ENCODE measurements at places on chromosomes 1 and 21.

GRCh38 chr1:115084902-115085511, 4.3 kb downstream of the TSPAN2 start:
- no peak for DNase-seq

DNA sequence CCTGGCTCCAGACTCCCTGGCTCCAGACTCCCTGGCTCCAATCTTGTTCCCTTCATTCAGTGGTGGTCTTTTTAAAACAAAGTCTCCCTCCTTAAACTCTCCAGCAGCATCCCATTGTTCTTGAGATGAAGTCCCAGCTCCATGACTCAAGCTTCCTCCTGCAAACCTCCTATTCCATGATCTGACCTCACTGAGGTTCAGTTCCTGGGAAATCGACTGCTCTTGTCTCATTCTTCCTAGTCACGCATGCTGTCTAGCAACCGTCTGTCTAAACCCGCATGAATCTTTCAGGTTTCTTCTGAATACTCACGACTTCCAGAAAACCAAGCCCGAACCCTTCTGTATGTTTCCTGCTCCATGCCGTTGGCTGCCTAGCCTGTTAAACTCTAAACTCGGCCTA, 91.9 kb downstream of the RAVER2 start:
- DNase-seq: no peak

- no peak for DNase-seq
Observed at GRCh38 chr1:21246905-21247642, 43.2 kb downstream of the ECE1 start.

- no peak for DNase-seq
Observed at GRCh38 chr1:59126366-59126765, 170.5 kb upstream of the FGGY start.

GRCh38 chr1:112761714-112762480, 46.8 kb upstream of the PPM1J start:
- no peak for DNase-seq

GRCh38 chr21:14918527-14918926, 146.3 kb downstream of the NRIP1 start:
- no peak for DNase-seq

DNA sequence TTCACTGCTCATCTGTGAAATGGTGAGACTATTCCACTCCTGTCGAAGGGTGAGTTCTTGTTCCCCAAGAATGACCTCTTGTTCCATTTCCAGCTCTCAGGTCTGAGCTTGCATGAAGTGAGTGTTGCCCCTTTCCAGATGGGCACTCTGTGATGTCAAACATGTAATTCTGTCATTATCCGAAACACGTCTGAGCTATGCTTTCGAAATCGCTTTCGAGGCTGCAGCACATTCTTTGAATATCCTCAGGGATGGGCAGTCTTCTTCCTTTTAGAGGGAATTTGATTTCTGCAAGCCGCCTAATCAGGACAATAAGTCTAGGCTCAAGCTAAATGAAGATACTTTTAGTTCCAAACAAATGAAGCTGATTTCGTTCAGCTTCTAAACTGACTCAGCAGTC, 15.1 kb downstream of the NFASC start:
- DNase-seq: no peak

- no peak for DNase-seq
Observed at GRCh38 chr1:118366286-118366685, 181.3 kb upstream of the SPAG17 start.

- no peak for DNase-seq
Observed at GRCh38 chr1:100971021-100971420, 54.6 kb downstream of the DPH5 start.

DNA sequence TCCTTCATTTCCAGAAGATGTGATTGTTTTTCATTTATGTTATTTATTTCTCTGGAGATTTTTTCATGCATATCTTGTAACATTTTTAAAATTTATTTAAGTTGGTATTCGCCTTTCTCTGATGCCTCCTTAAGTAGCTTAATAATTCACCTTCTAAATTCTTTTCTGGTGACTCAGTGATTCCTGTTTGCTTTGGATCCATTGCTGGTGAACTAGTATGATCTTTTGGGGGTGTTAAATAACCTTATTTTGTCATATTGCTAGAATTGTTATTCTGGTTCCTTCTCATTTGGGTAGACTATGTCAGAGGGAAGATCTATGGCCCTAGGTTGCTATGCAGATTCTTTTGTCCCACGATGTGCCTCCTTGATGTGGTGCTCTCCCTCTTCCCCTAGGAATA, 1347.2 kb upstream of the B3GALT2 start:
- no peak for DNase-seq

GRCh38 chr1:60893136-60893930, 189.0 kb upstream of the NFIA start:
- no peak for DNase-seq

All from amniotic stem cell (primary cell).